ENCODE measurements at places on chromosomes 13 and 19. TPM values are rescaled to one million over a fixed set of nuclear protein-coding genes. Genes with fewer than 3 reads are reported as not detected.

GRCh38 chr19:11044431-11044830 lies 44.8 kb upstream of the LDLR start:
- DNase-seq, result no peak

The ZNF112 gene
- not detected for total RNA-seq

DNA sequence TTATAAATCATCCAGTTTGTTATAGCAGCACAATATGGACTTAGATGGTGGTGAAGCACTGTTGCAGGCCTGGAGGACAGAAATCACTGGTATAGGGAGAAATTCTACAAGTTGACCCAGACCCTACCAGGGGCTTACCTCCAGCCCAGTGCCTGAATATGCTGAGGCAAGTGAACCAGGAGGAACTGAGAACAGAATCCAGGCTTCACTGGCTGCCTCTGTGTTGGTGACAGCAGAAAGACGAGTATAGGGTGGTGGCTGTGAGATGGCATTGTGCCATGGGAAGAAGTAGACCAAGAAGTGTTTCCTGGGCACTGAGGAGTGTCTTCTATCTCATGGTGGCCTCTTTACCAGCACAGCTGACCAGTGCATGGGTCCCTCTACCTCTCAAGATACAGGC lies 15.9 kb upstream of the EID2 start:
- DNase-seq, result no peak

GRCh38 chr13:94063096-94063495 lies 416.4 kb downstream of the DCT start:
- DNase-seq, result no peak

- DNase-seq, result peak; percentile 67
Measured at GRCh38 chr19:12668932-12669269, 2.3 kb downstream of the WDR83 start.

GRCh38 chr19:48780631-48781391 lies 25.5 kb downstream of the FGF21 start:
- no peak for DNase-seq

DNA sequence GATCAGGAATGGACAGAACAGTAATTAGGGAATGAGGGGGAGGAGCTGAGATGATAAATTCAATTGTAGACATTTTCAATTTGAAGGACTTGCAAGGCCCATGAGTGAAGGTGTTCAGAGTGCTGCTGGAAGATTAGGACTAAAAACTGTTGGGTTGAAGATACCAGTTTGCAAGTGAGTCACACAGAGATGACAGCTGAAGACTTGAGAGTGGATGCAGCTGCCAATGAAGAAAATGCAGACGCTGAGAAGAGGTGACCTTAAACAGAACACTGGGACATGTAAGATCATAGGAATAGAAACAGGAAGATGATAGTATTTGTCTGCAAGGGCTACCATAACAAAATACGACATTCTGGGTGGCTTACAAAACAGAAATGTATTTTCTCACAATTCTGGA lies 1716.5 kb upstream of the SLC10A2 start:
- no peak for DNase-seq

DNA sequence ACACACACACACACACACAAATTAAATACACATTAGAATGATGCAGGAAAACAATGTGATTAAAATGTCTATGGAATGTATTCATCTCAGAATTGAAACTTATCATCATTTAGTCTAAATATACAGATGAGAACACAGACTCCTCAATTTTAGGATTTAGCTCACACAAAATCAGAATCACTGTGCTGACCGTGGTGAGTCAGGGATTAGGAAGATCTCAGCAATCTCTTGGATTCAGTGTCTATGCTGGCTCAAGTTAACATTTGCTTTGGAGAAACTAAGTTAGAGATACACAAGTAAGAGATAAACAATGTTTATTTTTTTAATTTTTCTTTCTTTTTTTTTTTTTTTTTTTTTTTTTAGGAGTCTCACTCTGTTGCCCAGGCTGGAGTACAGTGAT lies 323.6 kb downstream of the KLF12 start:
- DNase-seq, result no peak

DNA sequence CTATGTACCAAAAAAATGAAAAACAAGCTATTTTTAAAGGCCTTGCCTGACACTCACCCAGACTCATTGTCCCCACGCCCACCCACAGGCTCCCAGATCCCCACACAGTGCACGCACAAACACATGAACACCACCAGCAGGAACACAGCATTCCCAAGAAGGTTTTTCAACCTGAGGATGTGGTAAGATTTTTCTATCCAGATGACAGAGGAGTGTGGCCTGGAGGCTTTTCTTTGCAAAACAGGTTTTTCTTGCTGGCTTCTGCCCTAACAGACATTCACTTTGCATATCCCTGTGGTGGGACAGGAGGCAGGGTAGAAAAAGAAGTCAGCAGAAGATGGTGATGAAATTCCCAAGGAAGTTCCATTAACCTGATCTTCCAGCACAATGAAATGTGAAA lies 97.8 kb downstream of the KLF12 start:
- DNase-seq, result no peak
